ENCODE measurements at places on chromosomes 6 and 20.

DNA sequence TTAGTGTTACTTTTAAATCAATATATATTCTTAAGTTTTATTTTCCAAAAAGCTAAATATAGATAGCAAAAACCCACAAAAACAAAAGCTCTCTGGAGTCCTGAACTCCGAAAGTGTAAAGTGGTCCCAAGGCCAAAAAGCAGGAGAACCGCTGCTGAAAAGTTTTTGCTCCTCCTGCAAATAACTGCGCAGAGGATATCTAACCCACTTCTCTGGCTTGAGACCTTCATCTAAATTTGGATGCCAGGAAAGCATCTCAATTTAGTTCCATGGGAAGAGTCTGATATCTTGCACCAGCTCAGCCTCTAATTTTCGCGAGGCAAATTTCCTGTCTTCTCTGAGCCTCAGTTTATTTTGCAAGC is 523 bp downstream of the MRPS10 start:
- no peak for DNase-seq

GRCh38 chr6:5249451-5250122 is 11.2 kb downstream of the LYRM4 start:
- no peak for DNase-seq

DNA sequence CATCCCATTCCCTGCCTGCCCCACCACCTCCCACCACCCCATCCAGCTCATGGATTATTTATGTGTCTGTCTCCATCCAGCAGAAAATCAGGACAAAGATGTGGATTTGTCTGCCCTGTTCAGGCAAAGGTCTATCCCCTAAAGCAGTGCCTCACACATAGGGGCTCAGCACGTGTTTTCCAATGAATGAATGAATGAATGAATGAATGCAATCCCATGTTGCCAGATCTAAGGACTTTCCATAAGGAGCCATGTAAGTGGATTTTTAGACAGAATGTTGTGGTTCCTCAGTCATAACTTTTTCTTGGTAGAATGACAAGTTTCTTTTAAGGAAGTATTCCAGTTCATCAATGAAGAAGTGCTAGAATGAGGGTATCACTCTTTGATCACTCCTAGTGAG is 133.7 kb downstream of the RNASET2 start:
- DNase-seq, result no peak

DNA sequence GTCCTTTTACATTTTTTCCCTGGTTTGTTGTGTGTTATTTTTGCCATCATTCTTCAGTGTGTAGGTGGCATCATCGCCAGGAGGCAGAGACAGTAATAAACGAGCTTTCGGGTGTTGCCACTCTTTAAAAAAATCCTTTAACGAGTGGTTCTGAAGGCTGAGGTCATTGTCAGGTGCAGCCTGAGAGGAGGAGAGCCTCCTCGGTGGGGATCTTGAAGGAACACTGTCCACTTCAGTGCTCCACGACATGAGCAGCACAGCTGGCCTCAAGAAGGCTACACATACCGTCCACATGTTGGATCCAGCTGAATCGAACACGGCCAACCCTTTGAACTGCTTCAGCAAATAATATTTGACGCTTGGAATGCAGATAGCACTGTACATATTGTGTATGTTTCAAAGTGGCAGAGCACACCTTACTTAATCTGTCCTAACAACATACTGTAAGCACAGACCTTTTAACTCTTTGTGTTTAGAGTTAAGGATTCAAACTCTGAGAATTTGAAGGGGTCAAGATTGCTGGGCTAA is 48.0 kb upstream of the FOXQ1 start:
- DNase-seq, result no peak

- no peak for DNase-seq
Measured at GRCh38 chr6:135667691-135668455, 170.3 kb upstream of the AHI1 start.

GRCh38 chr6:93376026-93376540 is 43.3 kb downstream of the EPHA7 start:
- DNase-seq, result no peak

DNA sequence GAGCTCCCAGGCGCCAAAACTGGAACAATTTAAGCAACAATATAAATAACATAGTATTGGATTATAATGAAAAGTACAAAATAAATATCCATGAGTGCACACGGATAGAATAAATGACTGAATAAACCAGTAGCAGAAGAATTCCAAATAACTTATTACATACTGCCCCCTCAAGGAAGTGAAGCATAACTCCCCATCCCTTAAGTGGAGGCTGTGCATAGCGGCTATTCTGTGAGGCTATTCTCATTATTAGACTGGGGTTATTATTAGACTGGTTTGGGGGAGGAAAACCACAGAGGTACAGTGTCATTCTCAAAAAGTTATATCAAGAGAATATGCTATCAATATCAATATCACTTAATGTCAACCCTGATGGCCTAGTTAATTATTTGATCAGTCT is 94.4 kb upstream of the SIRPA start:
- DNase-seq, result no peak

All from stimulated activated CD8-positive, alpha-beta memory T cell treated with anti-CD3 and anti-CD28 coated beads, Interleukin-15, amount 100 ng/mL, for 4 hours (primary cell).